ENCODE measurements at places on chromosomes 16 and 17. TPM values are rescaled to one million over a fixed set of nuclear protein-coding genes. Genes with fewer than 3 reads are reported as not detected.

DNA sequence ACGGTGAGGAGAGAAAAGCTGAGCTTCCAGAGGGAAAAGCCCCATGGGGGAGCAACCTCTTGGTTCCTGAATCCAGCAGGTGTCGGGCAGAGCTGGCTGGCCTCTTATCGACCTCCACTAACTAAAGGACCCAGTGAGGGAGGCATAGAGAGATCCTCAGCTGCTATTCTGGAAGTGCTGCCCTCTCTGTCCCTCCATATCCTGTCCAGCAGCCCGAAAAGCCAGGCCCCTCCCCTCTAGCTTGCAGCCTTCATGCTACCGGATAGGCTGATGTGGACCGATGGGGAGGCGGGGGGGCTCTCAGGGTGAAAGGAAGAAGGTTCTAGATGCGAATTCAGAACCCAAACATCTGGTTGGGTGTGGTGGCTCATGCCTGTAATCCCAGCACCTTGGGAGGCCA is 24.9 kb downstream of the MXRA7 start:
- DNase-seq: no peak

- DNase-seq: no peak
Observed at GRCh38 chr16:72620853-72621252, 427.1 kb downstream of the ZFHX3 start.

The RHBDF2 gene
- 37.0 TPM for total RNA-seq

- DNase-seq: no peak
Observed at GRCh38 chr17:72967977-72968585, 124.4 kb downstream of the SLC39A11 start.

GRCh38 chr17:41231731-41232130 is 518 bp upstream of the KRTAP9-3 start:
- DNase-seq: no peak

GRCh38 chr17:44359458-44360143 is 4.1 kb downstream of the FAM171A2 start:
- DNase-seq: no peak
